ENCODE measurements at places on chromosomes 4 and X. TPM values are rescaled to one million over a fixed set of nuclear protein-coding genes. Genes with fewer than 3 reads are reported as not detected.

MANBA gene
- total RNA-seq = 37.6 TPM

FDCSP gene
- not detected for total RNA-seq

GPC4 gene
- total RNA-seq = 86.4 TPM

MAP3K15 gene
- 1.2 TPM for total RNA-seq

XPNPEP2 gene
- not detected for total RNA-seq

SMIM43 gene
- not detected for total RNA-seq

TCEAL6 gene
- total RNA-seq = not detected

FAM53A gene
- total RNA-seq = 3.4 TPM

DNA sequence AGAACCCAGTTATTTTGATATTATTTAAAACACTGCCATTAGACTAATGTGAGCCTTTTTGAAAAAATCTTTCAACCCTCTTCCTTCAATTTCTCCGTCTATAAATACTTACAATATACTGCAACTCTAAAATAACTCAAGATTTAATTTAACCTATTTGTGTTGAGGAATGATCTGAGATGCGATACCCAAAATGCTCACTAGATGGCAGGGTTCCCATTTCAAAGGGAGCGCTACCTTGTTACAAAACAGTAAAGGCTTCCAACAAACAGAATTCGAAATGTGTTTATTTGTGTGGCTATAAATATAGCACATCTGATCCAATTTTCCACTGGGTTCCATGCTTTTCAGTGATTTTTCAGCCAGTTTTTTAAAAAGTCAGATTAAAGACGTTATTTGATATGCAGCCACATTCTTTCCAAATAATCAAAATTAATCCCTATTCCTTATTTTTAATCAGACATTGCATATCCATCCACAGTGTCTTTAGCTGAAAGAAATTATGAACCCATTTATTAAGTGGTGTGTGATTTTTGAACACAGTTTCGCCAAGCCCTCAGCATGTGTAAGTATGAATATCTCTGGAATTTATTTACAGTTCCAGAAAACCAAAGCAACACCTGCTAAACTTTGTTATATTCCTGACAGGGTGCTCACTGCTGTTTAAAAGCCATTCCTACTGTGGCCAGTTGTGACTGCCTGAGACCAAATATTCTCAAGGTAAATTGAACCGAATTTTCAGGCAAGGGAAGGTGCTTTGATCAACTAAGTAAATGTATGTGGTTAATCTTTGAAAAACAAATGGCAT lies 668.0 kb upstream of the LCORL start:
- peak; percentile 23 for DNase-seq

DNA sequence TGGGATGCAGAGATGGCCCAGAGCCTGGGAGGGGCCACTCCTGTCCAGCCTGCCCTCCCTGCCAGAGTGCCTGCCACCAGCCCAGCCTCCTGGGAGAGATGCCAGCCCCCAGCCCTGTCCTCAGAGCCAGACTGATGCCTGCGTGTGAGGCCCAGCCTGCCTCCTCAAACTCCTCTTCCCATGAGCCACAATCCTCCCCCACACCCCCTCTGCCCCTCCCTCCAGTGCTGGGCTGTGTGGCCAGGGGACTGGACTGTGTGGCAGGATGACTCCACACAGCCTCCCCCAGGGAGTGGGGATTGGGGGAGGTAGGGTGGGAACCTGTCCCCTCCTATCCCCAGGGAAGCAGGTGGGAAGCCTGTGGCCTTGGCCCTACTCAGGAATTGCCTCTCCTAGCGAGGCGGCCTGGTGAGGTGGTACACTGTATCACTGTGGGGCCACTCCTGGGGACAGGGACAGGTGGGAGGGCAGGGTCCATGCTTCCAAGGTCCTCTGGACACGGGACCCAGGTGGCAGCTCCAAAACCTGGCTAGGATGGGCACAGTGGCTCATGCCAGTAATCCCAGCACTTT lies 4.3 kb upstream of the SH3BP2 start:
- no peak for DNase-seq

GRCh38 chr4:176307666-176307930 lies 12.2 kb upstream of the SPCS3 start:
- DNase-seq = no peak

DNA sequence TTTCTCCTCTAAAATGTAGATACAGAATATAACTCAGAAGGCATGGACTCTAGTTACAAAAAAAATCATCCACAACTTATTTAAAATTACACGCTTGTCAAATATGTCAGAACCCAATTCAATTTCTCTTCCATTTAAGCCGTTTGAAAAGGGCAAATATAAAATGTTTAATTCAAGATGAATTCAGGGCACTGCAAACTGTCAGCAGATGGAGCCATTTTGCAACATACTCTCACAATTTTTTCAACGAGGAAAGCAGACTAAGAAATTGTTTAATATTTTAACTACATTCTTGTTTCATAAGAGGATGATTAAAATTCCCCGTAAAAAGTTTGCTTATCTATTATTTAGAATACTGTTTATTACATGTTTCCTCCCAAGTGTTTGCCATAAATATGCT lies 321.3 kb upstream of the CPXCR1 start:
- DNase-seq = no peak

DNA sequence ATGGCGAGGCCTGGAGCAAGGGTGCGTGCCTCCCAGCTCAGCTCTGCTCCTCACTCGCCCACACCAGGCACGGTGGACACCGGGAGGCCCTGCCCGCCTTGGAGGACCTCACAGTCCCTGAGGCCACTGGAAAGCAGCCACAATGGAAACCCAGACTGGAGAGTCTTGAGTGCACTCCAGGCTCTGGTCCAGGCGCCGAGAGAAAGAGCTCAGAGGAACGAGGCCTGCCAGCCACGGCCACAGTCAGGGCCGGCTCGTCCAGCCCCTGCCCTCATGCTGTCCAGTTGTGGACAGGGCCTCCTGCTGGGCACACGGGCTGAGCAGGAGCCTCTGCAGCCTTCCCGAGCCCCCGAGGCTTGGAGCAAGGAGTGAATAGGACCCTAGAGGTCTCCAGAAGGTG lies 53.3 kb upstream of the GRPEL1 start:
- DNase-seq = no peak

GRCh38 chrX:4091046-4091760 lies 377.8 kb upstream of the PRKX start:
- DNase-seq = no peak

DNA sequence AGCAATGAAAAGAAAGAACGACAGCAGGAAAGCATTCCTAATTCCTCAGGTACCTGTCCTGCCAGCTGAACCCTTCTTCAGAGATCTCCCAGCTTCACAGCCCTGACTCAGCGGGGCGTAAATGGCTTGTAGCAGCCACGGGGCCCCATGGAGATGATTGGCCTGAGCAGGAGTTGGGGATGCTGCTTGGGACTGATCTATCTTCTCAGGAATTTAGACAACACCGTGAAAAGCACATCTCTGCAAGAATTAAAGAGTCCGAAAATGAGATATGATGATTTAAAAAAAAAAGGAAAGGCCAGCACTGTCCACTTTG lies 22.5 kb upstream of the SLC25A4 start:
- no peak for DNase-seq

- DNase-seq = no peak
Measured at GRCh38 chr4:138890891-138891570, 124.5 kb upstream of the NOCT start.

DNA sequence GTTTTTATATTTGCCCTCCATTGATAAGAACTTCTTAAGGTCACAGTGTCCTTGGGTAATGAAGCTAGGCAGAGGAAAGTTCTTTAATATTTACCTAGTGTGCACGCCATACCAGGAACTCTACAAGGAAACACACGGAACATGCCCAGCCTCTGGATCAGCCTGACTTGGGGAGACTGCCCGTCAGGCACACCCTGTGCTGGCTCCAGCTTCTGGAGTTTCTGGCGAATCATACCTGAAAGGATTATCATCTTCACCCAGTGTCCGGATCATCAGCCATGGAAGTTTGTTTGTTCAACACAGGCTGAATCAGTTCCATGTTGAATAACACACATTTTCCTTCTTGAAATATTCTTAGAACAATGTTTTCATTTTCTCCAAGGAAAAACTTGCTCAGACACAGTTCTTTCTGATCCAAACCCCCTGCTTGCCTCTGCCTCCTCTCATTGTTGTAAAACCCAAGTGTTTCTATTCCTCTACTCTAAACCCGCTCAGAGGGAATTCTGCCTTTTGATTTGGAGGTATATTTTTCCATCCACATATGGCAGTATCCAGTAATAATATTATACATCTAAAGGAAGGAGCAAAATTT lies 176.7 kb downstream of the SHROOM3 start:
- DNase-seq = peak; percentile 53

DNA sequence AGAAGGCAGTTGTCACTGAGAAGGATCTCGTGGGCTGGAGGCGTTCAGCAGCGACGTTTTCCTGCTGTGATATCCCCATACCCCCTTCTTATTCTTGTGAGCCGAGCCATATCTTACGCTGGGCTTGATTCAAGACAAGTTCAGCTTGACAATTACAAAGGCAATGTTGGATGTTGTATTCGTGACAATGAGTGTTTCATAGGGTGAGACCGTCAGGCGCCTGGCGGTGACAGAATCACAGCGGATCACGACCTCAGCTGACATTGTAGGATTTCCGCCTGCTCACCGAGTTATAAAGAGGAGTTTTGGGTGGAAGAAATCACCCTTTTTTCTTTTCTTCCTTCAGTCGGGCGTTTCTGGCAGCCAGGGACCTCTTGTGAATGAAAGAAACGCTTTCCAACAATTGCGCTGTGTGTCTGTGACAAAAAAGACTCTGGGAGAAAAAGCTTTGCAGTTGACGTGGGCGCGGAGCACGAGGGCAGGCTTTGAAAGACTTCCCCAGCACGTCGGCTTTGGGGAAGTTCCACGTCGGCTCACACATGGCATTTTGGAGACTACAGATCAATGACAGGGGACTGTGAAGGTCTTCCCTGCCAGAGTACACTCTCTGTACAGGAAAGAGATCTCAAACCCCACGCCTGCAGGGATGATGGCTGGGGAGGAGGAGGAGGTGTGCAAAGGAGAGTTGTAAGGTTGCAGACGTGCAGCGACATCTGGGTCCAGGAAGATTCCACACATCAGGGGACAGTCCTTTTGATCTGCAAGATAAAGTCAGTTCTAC lies 135.4 kb downstream of the CRLF2 start:
- no peak for DNase-seq

DNA sequence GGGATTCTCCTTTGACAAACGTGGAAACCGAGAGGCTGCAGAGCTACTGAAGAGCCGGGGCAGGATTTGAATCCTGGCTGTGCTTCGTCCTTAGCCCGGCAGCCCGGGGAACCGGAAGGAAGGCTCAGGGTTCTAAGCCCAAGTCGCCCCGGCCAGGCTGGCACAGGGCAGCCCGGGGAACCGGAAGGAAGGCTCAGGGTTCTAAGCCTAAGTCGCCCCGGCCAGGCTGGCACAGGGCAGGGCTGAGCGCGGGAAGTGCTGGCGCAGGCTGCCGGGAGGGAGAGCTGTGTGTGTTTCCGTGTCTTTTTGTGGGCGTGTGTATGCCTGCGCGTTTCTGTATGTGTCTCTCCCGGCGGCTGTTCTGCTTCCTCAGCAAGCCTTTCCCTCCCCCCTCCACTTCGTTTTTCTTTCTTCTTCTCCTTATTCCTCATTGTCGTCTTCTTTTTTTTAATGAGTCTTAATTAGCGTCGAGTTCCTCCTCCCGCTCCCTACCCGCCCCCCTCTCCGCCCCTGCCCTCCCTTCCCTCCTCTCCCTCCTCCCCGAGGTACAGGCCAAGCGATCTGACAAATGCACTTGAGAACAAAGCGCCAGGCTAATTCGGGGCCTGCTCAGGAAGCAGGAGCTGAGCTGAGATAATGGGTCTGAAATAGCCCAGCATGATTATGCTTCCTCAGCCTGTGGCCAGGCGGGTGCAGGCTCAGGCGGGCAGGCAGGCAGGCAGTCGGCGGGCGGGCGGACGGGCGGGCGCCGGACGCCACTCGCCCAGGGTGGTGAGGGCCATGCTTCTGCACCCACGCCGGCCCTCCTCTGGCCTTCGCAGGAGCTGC lies 65.9 kb downstream of the EFNB1 start:
- DNase-seq = peak; percentile 63

GRCh38 chrX:72131317-72132294 lies at the start of gene RTL5:
Gene RTL5 (minus strand): TSS chrX:72131915.
- DNase-seq = peak; percentile 81

- DNase-seq = no peak
Measured at GRCh38 chr4:126544276-126544675, 1088.5 kb upstream of the INTU start.

GRCh38 chr4:20512033-20512792 lies 188.0 kb upstream of the PACRGL start:
- no peak for DNase-seq

- DNase-seq = no peak
Measured at GRCh38 chr4:164892018-164892417, 15.0 kb downstream of the APELA start.

DNA sequence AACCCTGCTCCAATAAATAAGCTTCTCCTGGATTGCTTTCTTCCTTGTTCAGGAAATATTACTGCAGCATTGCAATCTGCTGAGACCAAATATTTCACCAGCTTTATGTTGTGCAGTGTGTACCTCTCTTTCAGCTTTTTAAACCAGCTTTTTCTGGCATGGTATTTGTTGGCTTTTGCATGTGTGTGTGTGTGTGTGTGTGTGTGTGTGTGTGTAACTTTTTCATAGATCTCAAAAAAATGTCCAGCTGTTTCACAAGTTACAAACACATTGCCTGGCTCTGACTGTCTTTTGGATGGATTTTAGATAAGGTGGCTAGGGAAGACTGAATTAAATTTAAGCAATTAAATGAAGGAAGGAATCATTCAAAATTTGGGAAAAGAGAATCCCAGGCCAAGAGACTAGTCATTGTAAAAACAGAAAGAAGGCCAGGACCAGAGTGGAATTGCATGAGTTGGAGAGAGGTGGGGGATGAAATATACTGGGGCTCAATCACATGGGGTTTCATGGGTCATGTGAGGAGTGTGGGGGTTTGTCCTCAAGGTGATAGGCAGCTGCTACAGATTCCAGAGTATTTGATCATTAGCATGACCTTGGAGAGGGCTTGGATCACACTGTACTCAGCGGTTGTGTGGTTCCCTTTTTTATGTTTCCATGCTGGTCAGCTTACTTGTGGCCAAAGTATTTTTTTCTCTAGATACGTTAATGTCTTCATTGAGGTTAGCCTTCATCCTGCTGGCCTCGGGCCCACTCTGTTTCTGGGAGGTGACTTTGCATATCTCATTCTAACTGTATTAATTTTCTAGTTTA lies 357.7 kb upstream of the BOD1L1 start:
- peak; percentile 92 for DNase-seq

Measured in astrocyte (in vitro differentiated cells and primary cell).